ENCODE measurements at places on chromosomes 11 and 22.

GRCh38 chr22:38845004-38845740 is 1.3 kb upstream of the NPTXR start:
- no peak for DNase-seq

DNA sequence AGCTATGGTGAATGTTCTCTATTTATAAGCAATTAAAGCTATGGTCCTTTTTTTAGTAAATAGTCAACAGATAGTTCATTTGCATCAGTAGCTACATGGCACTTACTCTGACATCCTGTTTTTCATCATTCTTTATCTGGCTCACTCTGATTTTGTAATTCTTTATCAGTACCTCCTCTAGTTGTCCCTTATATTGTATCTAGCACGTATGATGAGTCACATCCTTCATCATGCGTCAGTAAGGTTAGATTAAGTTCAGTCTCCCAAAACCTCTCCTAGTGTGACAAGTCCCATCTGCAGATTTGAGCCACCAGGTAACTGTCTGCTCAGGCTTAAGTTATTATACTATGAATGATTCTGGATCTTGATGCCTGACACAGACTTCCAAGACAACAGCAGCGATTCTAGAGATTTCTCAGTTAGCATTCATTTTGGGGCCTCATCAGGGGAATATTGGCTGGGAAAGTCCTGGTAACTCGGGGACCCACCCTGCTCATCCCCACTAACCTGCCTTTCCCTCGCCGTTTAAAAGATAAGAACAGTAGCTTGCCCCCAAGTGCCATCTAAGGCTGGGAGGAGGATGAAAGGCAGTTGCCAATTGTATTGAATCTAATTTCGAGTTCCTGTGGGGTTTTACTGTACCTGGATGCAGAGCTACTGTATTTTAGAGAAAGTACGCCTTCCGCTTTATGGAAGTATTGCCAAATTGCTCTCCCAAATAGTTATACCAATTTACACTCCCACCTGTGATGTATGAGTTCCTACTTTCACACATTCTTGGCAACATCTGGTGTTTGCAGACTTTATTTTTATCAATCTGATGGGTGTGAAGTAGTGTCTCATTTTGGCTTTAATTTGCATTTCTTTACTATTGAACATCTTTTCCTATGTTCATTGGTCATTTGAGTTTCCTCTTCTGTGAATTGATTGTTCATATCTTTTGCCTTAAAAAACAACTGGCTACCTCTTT is 55.9 kb downstream of the ZC3H12C start:
- no peak for DNase-seq

- DNase-seq = no peak
Observed at GRCh38 chr11:114183044-114183511, 113.1 kb upstream of the NNMT start.

DNA sequence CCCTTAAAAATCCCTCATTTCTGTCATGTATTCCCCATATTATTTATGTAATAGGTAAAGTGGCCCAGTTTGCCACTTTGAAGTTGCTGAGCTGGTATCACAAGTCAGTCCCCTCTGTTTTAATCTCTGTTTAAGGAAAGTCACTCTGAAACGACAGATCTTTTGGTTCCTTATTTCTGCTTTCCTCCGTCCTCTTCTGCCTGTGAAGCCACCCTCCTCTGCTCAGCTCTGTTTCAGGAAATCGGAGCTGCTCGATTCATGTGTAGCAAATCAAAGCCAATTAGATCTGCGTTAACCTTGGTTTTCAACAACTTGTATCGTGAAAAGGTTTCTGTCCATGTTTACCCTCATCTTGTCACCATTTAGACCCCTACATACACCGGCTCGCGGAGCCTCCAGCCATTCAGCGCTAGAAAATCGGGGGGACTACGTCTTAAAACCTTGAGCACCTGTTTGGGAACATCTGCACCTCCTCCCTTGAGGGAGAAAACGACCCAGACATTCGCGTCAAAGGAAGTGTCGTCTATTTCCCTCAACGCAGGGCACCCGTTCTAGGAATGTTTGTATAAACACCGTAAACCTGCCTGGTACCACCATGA is 576 bp upstream of the SC5D start:
- DNase-seq = no peak

DNA sequence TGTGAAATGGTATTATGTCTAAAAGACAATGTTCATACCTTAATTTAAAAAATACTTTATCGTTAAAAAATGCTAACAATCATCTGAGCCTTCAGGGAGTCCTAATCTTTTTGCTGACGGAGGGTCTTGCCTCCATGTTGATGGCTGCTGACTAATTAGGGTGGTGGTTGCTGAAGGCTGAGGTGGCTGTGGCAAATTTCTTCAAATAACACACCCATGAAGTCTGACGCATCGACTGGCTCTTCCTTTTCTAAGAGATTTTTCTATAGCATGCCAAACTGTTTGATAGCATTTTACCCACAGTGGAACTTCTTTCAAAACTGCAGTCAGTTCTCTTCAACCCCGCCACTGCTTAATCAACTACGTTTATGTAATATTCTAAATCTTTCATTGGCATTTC is 33.6 kb downstream of the TCF20 start:
- no peak for DNase-seq

GRCh38 chr11:67006029-67006884 is 16.7 kb upstream of the SYT12 start:
- DNase-seq = no peak

- DNase-seq = no peak
Observed at GRCh38 chr11:34158661-34159060, 53.2 kb downstream of the NAT10 start.

GRCh38 chr22:29716814-29717545 is 2.8 kb upstream of the CABP7 start:
- peak; percentile 80 for DNase-seq

DNA sequence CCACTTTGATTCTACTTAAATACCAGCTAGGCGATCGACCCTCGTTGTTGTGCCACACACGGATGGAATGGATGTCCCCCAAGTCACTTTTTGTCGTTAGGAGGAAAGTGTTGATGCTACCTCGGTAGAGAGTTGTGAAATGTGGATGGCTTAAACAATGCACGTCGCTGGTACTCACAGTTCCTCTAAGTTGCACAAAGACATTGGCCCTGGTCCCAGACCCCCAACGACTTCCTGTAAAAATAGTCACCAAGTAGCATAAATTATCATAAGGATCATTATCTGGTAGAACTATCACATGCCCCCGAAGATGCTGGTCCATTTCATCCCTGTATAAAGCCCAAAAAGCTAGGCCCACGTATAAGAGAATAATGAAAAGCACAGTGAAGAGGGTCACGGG is 3.8 kb downstream of the PKDREJ start:
- peak; percentile 22 for DNase-seq

- DNase-seq = no peak
Observed at GRCh38 chr11:11207428-11207827, 145.6 kb downstream of the CSNK2A3 start.

GRCh38 chr22:41825376-41825775 is 7.5 kb upstream of the SREBF2 start:
- no peak for DNase-seq

- DNase-seq = no peak
Observed at GRCh38 chr11:105152021-105152512, 12.5 kb upstream of the CARD18 start.

- DNase-seq = no peak
Observed at GRCh38 chr22:36369922-36370791, 17.6 kb downstream of the MYH9 start.

- no peak for DNase-seq
Observed at GRCh38 chr11:65992056-65992455, 9.9 kb downstream of the EIF1AD start.

DNA sequence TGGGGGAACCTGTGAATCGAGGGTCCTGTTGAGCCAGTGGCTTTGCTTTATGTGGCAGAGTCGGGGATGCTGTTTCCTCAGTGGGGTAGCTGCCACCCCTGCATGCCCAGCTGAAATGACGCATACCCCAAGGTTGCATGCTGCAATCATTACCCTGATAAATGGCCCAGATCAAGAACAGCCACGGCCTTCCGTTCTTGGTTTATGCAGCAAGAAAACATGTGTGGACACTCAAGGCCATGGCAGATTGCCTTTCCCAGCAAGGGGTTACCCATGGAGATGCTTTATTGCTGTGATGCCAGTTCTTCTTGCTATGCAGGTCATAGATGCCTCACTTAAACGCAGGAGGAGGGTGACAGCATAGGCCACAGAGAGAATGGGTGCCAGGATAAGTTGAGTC is 14.3 kb upstream of the SREBF2 start:
- DNase-seq = no peak

- no peak for DNase-seq
Observed at GRCh38 chr11:77278595-77279506, 22.6 kb downstream of the GDPD4 start.

DNA sequence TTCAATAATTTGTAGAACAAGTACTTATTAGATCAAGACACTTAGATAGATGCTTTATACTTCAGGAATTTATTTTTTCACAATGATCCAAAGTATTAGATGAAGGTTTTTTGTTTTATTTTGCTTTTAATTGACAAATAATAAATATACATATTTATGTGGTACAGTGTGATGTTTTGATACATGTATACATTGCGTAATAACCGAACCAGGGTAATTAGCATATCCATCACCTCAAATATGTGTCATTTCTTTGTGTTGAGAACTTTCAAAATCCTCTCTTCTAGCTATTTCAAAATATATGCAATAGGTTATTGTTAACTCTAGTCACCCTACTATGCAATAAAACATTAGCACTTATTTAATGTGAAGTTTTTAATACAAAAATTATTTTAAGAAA is 21.4 kb downstream of the TRIM5 start:
- no peak for DNase-seq

GRCh38 chr11:12251666-12252560 is 125.5 kb upstream of the PARVA start:
- no peak for DNase-seq

GRCh38 chr11:73177380-73177777 is 35.3 kb upstream of the FCHSD2 start:
- no peak for DNase-seq

- DNase-seq = no peak
Observed at GRCh38 chr22:33149611-33150010, 91.4 kb upstream of the SYN3 start.

GRCh38 chr22:17284888-17285287 is 65.7 kb upstream of the ADA2 start:
- DNase-seq = no peak

GRCh38 chr11:23405350-23405937 is 545.2 kb upstream of the CCDC179 start:
- DNase-seq = no peak

GRCh38 chr11:19187114-19187832 is 14.5 kb downstream of the CSRP3 start:
- no peak for DNase-seq
